ENCODE measurements at places on chromosomes 5 and 9.

DNA sequence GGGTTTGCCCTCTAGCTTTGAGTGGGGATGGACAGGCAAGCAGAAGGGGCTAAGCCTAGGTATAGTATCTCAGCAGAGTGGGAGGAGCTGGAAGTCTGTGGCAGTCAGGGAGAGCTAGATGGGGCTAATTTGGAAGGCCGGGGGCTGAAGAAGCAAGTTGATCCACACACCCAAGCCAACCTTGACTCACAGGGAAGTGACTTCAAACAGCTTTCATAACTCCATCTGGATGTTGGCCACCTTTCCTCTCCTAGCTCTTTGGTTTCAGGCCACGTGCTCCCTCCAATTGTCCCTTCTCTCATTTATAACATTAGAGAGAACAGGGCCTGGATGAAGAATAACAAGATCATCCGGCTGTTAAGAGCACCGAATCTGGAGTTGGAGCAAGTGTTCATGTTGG is 36.8 kb downstream of the EGR1 start:
- no peak for DNase-seq

GRCh38 chr9:121156263-121156731 is 45.4 kb downstream of the RAB14 start:
- peak; percentile 77 for DNase-seq

- DNase-seq: no peak
Measured at GRCh38 chr9:33453999-33454660, 6.7 kb upstream of the AQP3 start.

DNA sequence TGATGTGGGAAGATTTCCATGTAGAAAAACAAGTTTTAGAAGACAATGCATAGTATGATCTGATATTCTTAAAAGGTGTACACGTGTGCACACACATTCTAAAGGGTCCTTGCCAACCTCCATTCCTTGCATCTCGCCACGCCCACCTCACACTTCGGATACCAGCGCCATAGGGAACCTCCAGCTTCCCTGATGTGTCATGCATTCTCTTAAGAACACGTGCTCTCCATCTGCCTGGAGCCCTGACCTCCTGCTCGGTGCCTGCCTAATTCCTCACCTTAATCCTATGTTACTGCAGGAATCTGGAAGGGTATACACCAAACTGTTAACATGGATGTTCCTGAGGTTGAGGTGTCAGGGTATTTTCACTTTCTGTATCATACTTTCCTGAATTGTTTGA is 63.1 kb downstream of the PTCD2 start:
- DNase-seq: peak; percentile 67

DNA sequence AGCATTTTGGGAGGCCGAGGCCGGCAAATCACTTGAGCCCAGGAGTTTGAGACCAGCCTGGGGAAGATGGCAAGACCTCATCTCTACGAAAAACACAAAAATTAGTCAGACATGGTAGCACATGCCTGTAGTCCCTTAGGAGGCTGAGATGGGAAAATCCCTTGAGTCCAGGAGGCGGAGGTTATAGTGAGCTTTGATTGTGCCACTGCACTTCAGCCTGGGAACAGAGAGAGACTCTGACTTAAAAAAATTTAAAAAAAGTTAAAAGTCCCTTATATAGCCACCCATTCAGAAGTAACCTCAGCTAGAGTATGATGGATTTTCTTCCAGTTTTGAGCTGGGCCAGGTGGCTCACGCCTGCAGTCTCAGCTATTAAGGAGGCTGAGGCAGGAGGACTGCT is 72.4 kb downstream of the UGCG start:
- DNase-seq: peak; percentile 87

DNA sequence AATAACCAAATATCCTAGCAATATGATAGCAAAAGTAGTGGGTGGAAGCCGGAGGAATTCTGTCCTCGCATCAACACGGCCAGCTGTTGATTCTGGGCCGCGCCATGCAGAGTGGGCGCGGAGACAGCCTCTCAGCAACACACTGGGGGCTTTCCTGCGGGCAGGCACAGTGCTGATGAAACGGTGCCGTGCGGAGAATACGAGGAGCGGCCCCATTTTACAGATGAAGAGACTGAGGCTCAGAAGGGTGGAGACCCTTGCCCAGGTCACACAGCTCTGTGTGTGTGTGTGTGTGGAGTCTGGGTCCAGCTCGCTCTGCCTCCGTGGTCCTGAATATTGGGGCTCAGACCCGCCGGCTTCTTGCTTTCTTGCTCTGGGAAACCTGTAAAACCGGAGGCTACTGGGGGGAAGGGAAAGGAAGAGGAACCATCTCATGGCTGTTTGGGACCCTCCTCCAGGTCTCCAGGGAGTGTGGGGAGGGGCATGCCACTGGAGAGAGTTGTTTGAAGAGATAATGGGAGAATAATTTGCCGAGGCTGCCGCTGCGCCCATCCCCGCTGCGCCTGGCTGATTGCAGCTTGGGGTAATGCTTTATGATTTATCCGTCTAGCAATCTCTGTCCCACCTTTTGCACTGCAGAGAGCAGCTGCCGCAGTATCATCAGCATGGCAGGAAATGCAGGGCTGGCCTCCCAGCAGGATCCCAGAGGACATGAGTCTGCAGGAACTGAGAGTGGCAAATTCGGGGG is 36.6 kb downstream of the NCS1 start:
- no peak for DNase-seq

DNA sequence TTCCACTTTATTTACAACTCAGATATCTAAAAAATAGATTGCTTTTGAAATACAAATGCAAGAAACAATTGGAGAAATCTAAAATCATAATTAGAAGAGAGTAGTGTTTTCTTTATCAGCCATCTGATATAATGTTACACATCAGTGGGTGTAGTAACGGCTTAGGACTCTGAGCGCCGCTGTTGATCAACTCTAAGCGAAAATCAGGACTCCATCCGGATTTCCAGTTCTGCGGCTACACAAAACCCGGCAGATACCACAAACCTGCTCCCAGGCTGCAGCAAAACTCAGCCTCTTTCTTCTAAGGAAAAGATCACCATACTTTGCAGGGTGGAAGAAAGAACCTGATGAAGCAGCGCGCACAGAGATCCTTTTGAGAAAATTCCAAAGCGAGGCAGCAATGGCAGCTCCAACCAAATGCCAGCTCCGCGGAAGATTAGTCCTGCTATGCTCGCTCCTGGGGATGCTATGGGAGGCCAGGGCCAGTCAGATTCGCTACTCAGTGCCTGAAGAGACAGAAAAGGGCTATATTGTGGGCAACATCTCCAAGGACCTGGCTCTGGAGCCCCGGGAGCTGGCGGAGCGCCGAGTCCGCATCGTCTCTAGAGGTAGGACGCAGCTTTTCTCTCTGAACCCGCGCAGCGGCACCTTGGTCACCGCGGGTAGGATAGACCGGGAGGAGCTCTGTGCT is at the start of gene PCDHGA9:
Gene PCDHGA9 (plus strand): TSS at position 226 of the 691 bp plus-strand sequence. CDS start 175 bp downstream, at position 401.
- peak; percentile 48 for DNase-seq

DNA sequence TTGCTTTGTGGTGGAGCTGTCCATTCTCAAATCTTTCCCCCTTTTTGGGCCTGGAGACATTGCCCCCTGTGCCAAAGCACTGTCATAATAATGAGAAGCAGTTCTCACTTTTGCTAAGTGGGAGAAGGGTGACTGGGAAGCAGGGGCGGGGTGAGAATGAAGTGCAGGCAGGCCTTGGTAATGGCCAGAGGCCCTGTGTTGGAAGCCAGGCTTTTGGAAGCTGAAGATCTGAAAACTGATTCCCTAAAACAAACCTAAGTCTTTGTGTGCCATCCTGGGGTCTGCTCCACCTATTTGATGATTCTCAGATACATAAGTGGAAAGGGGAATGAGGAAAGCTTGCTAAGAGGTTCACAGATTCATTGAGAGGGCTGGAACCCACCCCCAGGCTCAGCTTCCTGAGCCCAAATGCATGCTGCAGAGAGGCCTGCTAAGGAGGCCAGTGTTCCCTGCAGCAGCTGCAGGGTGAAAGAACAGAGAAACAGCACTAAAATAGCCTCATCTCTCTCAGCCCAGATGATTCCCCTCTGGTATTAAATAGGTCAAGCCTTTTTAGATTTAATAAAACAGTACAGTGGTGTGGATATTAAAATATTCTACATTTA is 75.0 kb downstream of the NSG2 start:
- DNase-seq: no peak

- peak; percentile 22 for DNase-seq
Measured at GRCh38 chr9:78967596-78968217, 604.1 kb upstream of the TLE4 start.

DNA sequence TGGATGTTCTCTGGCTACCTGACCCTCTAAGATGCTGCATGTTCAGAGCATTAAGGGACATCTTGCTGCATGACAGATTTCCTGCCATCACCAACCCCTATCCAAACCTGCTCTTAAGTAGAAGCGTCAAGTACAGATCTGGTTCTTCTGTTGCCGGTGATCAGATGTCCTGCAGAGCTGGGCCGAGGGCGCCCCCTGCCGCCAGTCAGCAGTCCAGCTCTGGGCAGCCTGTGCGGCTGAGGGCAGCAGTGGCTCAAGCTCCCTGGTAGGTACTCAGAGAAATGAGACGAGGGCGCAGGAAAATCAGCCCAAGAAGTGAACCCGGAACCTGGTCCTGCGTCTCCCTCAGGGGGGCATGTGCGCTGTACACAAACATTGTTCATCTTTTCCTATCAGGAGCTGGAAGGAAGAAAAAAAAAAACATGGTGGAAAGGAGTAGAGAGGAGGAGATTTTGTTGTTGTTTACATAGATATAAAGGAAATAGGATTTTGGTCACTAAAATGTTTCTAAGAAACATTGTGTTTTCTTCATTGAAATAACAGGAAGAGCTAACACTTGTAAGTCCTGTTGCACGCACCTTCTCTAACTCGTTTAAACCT is 95.8 kb downstream of the CFAP90 start:
- peak; percentile 36 for DNase-seq

GRCh38 chr9:2693056-2693455 is 24.3 kb upstream of the KCNV2 start:
- DNase-seq: no peak

GRCh38 chr5:140312791-140313189 is 9.9 kb upstream of the PFDN1 start:
- no peak for DNase-seq

GRCh38 chr5:173618927-173619519 is 2.6 kb upstream of the BOD1 start:
- peak; percentile 44 for DNase-seq

DNA sequence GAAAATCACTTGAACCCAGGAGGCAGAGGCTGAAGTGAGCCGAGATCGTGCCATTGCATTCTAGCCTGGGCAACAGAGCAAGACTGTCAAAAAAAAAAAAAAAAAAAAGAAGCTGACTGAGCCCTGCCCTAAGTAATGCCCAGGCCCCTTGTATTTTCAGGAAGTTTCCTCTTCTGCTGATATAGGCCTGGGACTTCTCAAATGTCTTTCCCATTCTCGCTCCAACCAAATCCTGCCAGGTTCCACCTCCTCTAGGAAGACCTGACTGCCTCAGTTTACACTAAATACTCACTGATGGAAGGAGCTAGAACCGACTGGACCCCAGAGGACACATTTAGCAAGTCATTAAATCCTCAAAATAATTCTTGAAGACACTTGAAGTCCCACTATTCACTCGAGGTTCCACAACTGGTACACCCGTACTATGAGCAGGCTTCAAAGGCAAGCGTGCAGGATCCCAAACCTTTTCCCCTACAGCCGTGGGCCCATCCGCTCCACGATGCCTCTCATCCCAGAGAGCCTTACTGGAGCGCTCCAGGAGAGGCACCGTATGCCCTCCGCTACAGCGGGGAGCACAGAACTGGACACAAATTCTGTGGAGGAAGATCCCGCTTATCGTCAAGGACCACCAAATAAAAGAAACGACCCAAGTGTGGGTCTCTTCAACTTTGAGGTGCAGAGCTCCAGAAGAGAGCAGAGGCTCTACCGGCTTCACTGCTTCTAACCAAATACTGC is 676 bp downstream of the NOL6 start:
- DNase-seq: no peak

- peak; percentile 26 for DNase-seq
Measured at GRCh38 chr9:5263351-5264218, 32.4 kb downstream of the INSL4 start.

GRCh38 chr9:109387206-109387605 is 66.3 kb upstream of the EPB41L4B start:
- peak; percentile 33 for DNase-seq

- no peak for DNase-seq
Measured at GRCh38 chr5:16271851-16272250, 92.3 kb upstream of the MARCHF11 start.

DNA sequence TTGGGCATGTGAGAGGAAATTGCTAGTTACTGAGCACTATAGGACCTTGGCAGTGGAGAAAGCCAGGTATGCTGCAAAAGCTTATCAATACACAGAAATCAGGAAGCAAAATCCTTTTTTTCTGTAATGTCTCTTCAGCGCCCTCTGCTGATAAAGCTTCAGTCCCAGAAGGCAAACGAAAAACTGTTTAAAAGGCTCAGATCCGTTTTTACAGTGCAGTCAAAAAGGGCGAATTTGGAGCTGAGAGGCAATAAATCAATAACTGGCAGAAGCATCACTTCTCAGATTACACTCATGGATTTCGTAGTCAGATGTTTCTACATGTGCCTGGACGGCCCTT is 1.1 kb upstream of the MAN2A1 start:
- no peak for DNase-seq

GRCh38 chr9:124757616-124758015 is 13.5 kb downstream of the NR6A1 start:
- no peak for DNase-seq
